ENCODE measurements at places on chromosomes 11 and 22.

GRCh38 chr11:68928136-68928880 lies 24.6 kb downstream of the IGHMBP2 start:
- no peak for DNase-seq

- no peak for DNase-seq
Measured at GRCh38 chr11:76768909-76769560, 14.1 kb upstream of the TSKU start.

DNA sequence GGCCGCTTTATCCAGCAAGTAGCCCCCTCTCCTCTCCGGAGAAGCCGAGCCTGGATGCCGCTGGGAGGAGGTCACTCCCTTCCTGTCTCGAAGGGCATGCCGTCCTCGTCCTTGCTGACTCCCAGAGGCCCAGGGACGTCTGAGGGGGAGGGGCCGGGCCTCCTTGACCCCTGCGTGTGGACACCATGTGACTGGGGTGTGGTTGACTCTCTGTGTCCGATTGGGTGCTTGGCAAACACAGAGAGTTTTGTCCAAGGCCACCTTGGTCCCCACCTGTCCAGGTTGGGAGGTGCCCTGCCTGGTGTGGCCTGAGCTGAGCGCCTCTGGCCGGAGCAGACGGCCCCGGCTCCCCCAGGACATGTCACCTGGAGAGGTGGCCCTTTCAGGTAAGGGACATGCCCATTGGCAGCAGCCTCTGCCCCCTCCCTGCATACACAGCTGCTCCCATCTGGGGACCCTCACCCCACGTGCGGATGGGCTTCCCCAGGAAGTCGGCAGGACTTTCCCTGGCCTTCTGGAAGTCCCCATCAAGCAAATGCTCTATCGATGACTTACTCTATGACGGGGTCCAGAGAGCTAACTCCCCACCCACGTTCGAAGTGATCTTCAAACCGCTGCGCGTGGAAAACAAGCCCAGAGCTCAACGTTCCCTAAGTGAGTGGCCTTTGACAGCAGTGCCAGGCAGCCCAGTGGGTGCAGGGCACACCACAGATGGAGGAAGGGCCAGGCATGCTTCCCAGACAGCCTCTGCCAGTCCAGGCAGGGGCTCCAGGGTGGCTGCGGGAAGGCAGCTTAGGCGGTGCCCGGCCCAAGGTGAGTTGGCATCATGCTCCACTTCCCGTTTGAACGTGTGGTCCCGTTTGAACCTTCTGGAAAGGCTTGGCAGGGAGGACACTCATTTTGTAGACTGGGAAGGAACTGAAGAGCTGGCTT lies at the start of gene SMIM38:
Gene SMIM38, plus strand, starts transcription at position 634 of the 933 bp plus-strand sequence. CDS start 1,912 bp downstream, outside the sequence.
- DNase-seq, result no peak

DNA sequence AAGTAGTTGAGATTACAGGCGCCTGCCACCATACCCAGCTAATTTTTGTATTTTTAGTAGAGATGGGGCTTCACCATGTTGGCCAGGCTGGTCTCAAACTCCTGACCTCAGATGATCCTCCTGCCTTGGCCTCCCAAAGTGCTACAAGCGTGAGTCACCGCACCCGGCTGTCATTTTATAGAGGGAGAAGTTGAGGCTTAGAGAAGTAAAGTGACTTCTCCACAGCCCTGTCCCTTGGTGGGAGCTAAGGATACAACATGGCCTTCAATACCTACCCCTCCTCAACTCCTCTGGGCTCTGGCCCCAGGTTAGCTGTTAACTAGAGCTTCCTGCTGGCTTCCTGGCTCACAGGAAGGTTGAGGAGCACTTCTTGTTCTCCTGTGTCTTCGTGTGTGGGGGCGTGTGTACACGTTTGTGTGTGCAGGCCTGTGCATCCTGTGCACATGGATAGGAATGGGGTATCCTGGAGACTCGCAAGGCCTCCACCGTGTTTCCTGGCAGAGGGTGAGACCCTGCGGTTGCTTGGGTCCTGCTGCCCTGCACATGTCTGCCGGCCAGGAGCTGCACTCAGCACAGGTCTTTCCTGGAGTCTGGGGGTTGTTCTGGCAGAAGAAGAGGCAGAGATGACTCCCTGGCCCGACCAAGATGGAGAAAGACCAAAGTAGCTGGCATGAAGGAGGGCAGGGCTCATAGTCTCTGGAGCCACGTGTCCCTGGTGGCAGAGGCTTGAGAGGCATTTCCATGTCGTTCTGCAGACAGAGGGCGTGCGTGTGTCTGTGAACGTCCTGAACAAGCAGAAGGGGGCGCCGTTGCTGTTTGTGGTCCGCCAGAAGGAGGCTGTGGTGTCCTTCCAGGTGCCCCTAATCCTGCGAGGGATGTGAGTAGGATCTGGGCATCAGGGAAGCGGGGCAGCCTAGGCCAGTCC lies 2.4 kb downstream of the SIDT2 start:
- DNase-seq, result no peak

GRCh38 chr22:44211256-44211945 lies 30.7 kb downstream of the PARVG start:
- no peak for DNase-seq

DNA sequence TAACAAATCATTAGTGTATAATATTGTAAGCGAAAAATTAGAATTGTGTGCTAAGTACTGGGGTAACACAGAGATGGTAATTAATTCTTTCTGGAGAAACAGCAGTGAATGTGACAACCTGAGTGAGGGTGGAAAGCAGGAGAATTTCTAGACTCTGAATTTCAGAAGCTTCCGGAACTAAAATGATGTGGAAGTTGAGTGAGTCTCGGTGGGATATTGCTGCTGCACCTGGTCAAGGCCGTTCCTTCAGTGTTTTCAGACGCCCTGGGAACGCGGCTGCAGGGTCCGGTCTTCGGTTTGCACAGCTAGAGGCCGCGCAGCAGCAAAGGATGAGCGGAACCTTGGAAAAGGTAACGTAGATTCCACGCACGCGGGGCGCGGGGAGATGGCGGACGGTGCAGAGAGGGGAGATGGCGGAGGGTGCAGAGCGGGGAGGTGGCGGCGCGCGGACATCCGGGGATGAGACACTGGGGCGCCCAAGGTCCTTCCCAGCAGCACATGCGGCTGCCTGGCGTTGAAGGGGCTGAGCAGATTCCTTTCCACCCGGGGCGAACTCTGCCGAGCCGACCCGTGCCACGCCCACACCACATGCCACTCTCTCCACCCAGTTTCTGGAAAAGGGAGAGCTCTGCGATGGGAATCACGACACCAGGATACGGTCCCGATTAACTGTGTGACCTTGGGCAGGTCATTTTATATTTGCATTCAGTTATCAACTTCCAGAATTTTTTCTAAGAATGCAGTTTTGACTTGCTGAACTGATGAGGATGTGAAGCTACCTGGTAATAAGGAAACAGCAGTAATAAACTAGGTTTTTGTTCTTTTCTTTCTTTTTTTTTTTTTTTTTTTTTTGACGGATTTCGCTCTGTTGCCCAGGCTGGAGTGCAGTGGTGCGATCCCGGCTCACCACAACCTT lies at the start of gene MRPL48:
Gene MRPL48, plus strand, starts transcription at position 232 of the 916 bp plus-strand sequence. Its CDS starts 98 bp downstream, at position 330.
- DNase-seq, result peak; percentile 90

- DNase-seq, result no peak
Measured at GRCh38 chr22:20142711-20143621, 7.9 kb downstream of the CCDC188 start.

- no peak for DNase-seq
Measured at GRCh38 chr11:70611821-70612220, 213.5 kb downstream of the CTTN start.

GRCh38 chr11:9765320-9766101 lies 101.6 kb downstream of the SWAP70 start:
- no peak for DNase-seq

- DNase-seq, result no peak
Measured at GRCh38 chr11:28819741-28820140, 711.6 kb downstream of the METTL15 start.

DNA sequence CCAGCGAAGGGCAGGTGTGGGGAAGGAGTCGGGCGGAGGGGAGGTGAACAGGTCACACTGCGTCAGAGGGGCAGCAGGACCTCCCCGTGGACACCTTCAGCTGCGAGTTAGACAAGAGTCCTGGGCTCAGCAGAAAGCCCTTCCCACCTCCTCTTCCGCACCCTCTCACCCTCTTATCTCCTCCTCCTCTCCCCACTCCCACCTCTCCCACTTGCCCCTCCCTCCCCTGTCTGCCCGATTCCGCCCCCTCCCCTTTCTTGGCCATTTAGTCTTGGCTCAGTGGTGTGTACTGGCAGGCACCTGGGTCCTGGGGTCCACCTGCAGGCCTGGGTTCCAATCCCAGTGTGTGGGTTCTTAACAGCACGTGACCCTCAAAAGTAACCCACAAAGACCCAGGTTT lies 37.2 kb downstream of the CYTH4 start:
- DNase-seq, result no peak

- DNase-seq, result no peak
Measured at GRCh38 chr11:125071435-125071834, 8.3 kb downstream of the SLC37A2 start.

- DNase-seq, result no peak
Measured at GRCh38 chr11:47991266-47991830, 11.0 kb downstream of the PTPRJ start.

- peak; percentile 34 for DNase-seq
Measured at GRCh38 chr22:38572065-38572464, 2.1 kb upstream of the DMC1 start.

DNA sequence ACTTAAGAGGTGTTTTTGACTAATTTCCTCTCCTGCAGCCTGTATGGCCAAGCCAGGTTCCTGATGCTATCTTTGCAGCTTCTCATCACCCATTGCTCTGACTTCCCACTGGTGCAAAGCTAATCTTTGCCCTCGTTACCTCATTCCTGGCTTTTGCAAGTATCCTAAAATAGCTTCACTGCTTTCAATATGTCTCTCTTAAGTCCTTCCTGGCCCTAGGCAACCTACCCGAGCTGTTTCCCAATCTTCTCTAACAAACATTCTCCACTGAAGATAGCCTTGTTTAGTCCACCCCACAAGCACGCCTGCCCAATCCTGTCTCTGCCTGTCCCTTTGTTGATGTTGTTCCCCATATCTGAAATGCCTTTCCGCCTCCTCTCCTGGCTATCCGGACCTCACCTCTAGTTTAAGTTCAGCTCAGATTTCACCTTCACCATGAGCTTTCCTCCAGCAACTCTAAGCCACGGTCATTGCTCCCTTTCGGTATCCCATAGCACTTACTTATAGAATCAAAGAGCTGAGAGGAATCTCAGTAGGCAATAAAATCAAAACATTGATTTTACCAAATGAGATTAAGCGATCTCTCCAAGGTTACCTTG lies 30.1 kb upstream of the CECR2 start:
- DNase-seq, result no peak

DNA sequence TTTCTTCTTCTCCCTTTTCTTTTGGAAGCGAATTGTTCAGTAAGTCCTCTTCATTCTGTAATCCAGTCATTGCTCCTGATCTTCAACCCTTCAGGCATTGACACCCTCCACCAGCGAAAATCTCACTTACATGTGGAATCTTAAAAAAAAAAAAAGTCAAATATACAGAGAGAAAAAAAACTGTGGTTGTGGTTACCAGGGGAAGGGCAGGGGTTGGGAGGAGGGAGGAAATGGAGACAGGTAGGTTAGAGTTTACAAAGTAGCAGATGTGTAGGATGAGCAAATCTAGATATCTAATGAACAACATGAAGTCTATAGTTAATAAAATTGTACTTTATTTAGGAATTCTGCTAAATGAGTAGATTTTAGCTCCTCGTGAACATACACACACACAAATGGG lies 17.7 kb upstream of the TMEM123 start:
- DNase-seq, result no peak

DNA sequence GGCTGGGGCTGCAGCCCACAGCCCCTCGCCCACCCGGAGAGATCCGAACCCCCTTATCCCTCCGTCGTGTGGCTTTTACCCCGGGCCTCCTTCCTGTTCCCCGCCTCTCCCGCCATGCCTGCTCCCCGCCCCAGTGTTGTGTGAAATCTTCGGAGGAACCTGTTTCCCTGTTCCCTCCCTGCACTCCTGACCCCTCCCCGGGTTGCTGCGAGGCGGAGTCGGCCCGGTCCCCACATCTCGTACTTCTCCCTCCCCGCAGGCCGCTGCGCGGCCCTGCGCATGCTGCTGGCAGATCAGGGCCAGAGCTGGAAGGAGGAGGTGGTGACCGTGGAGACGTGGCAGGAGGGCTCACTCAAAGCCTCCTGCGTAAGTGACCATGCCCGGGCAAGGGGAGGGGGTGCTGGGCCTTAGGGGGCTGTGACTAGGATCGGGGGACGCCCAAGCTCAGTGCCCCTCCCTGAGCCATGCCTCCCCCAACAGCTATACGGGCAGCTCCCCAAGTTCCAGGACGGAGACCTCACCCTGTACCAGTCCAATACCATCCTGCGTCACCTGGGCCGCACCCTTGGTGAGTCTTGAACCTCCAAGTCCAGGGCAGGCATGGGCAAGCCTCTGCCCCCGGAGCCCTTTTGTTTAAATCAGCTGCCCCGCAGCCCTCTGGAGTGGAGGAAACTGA lies 731 bp downstream of the GSTP1 start:
- DNase-seq, result no peak

DNA sequence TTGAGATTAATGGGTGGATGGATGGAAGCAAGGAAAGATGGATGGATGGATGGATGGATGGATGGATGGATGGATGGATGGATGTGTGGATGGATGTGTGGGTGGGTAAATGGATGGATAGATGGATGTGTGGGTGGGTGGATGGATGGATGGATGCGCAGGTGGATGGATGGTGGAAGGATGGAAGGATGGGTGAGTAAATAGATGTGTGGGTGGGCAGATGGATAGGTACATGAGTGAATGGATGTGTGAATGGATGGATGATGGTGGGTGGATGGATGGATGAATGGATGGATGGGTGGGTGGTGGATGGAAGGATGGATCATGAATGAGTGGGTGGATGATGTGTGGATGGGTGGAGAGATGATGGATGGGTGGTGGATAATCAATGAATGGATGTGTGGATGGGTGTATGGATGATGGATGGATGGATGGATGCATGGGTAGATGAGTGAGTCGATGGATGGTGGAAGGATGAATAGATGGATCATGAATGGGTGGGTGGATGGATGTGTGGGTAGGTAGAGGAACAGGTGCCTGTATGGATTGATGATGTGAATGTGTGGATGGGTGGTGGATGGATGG lies 375.2 kb downstream of the BRD1 start:
- DNase-seq, result no peak

GRCh38 chr11:103807806-103808205 lies 228.6 kb upstream of the DDI1 start:
- DNase-seq, result no peak

DNA sequence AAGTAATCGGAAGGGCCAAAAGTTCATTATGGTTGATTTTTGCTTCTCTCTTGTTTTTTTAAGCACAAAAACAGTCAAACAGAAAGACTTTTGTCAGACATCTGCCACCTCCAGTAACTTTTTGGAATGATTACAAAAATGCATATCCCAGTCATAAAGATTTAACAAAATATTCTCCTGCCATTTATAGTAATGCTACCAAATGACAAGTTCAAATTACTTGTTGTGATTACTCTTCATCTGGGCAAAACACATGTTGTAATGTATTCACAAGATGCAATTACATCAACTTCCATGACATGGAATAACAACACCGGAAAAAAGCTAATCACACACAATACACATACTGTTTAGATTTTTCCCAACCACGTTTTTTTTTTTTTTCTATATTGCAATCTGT lies 1017.5 kb upstream of the TENM4 start:
- DNase-seq, result no peak

DNA sequence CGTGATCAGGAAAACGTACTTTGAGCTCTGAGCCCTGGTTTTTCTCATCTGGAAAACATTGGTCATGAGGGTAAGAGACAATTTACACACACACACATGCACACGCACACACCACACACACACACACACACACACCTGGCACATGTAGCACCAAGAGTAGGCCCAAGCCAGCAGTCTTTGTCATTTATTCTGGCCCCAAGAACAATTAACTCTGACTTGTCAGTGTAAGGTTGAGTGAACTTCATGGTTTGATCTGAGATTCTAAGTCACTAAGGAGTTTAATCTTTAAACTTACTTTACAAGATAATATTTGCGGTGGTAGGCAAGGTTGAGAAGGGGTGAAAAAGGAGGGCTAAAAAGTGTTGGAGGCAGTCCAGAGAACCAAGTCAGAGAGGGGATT lies 44.1 kb downstream of the MMP20 start:
- no peak for DNase-seq
